Right hindlimb (tissue), 1 donor: ENCODE measurements at places on chromosomes 7 and 10.
A peak's percentile ranks its signal among the peaks of the same experiment; 100 is the strongest.

DNA sequence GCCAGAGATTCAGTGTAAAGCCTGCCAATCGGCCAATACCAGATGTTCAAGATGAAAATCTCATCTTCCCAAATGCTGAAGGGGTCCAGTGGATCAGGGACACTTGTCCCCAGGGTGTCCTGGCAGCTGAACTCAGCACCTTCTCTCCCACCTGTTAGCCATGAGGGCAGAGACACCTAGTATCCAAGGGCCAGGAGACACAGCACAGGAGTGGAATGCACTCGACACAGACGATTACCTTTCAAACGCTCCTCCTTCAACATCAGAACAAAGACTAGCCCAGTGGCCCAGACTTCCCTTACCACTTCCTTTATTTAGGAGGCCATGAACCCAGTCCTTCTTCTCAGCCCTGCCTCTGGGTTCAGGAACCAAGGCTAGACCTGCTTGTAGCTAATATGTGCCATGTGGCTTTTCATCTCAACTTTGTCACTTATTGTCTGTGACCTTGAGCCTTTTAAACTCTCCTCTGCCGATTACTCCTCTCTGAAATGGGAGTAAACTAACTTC lies 180.3 kb upstream of the PLXNA4 start:
- peak; percentile 24 for DNase-seq

GRCh38 chr7:29565224-29565630 lies 1.6 kb downstream of the PRR15 start:
- no peak for DNase-seq

DNA sequence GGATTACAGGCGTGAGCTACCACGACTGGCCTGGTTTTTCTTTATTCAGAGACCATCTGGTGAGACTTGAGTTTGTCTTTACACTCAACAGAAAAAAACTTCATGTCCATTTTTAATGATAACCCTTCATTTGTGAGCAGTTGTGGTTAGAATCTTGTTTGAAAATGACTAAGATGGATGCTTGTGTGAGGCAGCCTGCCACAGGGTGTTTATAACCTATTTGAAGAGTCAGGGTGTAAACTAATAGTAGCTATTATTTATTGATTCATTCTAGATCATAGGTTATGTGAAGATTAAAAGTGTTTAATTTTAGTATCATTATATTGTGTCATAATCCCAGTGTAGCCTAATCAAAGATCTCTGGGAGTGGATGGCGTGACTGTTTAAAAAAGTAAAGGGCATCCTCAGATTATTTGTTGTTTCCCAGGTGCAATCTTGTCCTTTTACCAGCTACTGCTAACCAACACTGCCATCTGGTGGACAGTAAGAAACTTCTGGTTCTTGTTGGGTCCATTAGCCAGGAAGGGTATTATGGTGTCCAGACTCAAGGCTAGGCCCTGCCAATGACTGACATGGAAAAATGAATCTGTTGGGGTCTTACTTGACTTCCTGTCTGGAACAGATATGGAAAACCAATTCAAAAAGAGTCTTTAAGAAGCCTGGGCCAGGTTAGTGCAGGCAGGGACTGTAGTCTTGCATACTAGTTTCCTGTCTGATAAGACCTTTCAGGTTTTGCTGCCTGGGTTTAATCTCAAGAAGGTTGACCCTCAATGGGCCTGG lies 24.9 kb downstream of the NRBF2 start:
- peak; percentile 41 for DNase-seq

GRCh38 chr7:132518102-132518838 lies 58.0 kb downstream of the PLXNA4 start:
- no peak for DNase-seq

DNA sequence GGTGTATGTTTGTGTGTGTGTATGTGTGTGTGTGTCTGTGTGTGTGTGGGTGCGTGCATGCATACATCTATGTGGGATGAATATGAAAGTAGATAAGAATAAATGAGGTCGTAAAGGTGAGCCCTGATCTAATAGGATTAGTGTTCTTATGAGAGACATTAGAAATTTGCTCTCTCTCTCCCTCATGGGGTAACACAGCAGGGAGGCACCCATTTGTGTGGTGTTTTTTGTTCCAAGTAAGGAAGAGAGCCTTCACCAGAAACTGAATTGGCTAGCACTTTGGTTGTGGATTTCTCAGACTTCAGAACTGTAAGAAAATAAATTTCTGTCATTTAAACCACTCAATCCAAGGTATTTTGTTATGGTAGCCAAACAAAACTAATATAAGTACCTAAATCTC lies 353.7 kb upstream of the CHRM2 start:
- DNase-seq, result no peak
